ENCODE measurements at places on chromosomes 16 and 17. TPM values are rescaled to one million over a fixed set of nuclear protein-coding genes. Genes with fewer than 3 reads are reported as not detected.

Gene SLC6A2
- not detected for total RNA-seq

Gene KRT32
- not detected for total RNA-seq

Gene MEOX1
- 0.14 TPM for total RNA-seq

Gene CDRT4
- 13.6 TPM for total RNA-seq
